ENCODE measurements at places on chromosomes 4 and X.

DNA sequence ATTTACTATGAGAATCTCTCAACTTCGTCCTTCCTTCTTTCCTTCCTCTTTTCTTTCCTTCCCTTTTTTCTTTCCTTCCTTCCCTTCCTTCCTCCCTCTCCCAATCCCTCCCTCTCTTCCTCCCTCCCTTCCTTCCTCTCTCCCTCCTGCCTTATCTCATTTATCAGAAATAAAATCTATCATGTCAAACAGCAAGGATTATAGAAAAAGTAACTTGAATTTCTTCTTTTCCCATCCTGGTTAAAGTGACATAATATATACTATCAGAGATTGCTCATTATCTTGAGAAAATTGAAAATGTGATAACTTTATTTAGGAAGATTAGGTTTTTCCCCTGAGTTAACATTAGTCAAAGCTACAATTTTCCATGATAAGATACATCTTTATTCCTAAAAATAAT, 5.6 kb downstream of the TIGD4 start:
- no peak for DNase-seq

DNA sequence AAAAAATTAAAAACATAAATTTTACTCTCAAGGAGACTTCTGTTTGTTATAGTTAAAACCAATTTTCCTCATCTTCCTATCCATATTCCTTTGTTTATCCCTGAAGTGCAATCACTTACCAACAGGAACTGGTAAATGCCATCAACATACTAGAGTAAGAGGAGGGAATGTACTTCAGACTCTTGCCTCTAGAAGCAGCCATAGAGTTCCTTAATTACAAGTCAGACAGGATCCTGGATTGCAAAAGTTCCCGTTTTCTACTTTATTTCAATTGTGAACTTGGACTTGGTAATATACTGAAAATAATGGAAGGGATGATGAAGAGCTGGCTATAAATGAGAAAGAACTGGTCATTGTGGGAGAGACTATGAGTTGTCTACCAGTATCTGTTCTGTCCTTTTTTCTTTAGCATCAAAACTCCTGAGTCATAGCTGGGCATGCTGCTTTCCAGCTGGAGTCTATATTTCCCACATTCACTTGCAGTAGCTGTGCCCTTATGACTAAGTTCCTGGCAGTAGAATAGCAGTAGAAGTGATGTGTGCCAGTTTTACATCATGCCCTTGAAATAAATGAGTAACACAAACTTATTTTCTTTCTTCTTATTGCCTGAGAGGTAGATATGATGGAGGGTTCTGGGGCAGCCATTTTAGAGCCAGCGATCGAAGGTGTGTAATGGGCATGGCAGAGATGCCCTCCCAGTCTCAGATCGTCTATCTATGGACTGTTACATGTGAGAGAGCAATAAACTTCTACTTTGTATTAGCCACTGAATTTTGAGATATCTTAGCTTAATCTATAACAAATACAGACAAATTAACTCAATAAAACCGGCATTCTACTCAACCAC, 26.8 kb upstream of the SPARCL1 start:
- no peak for DNase-seq

GRCh38 chr4:94895081-94895480, 137.3 kb downstream of the BMPR1B start:
- DNase-seq = no peak

- no peak for DNase-seq
Observed at GRCh38 chr4:10981096-10981495, 296.5 kb upstream of the CLNK start.

DNA sequence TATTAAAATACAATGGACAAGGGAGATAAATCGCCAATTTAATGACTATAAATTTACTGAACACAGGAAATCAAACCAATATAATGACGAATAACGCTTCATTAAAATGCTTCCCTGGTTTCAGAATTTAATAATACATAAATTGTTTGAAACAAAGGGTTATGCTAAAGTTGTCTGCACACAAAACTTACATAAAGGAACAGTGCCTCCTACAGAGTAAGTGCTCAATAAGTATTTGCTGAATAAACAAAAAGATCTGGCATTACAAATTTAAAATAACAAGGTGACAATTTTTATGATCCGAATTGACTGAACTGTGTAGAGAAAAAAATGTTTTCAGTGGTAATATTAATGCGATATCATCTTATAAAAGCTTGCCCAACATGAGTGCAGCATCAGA, 69.6 kb downstream of the NOCT start:
- no peak for DNase-seq

DNA sequence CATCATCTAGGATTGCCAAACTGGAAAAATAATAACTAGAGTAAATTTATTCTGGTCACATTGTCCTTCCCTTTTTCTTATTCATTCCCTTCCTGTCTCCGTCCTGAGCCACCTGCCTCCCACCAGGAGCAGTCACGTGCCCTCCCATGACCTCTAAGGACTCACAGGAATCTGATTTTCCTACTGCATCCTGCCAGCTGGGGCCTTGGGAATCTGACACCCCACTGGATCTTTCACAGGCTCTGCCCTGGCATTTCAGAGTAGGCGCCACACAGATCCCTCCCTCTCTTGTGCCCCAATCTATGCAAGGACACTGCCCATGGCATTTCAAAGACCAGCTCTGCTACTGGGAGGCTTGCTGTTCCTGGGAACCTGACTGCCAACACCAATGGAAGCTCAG, 520.5 kb downstream of the PPARGC1A start:
- DNase-seq = no peak

- no peak for DNase-seq
Observed at GRCh38 chrX:133983256-133983973, 2.0 kb downstream of the GPC3 start.

GRCh38 chrX:55450259-55450658, 1.7 kb upstream of the MAGEH1 start:
- no peak for DNase-seq
